ENCODE measurements at places on chromosomes 12 and 14.

GRCh38 chr12:92041742-92042141, 103.9 kb downstream of the BTG1 start:
- no peak for DNase-seq

DNA sequence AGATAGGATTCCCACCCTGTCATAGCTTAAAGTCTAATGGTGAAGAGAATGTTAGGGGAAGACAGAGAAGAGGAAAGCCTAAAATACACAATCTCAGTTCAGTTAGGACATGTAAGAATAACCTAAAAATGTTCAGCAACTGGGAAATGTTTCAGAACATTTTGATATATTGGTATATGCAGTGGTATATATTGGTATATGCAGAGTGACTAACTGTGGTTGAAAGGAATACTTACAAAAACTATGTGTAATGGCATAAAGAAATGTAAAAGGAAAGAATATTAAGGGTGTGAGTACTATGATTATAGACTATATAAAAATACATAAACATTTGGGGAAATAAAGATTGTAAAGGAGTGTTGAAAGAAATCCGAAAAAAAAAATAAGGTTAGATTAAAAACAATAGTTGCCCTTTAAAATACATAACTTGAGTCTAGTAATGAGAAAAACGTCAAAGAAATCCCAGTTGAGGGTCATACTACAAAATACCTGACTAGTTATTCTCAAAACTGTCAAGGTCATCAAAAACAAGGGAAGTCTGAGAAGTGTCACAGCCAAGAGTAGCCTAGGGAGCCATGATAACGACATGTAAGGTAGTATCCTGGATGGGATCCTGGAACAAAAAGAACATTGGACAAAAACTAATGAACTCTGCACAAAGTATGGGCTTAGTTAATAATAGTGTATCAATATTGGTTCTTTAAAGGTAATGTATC, 25.6 kb downstream of the ZDHHC17 start:
- no peak for DNase-seq

DNA sequence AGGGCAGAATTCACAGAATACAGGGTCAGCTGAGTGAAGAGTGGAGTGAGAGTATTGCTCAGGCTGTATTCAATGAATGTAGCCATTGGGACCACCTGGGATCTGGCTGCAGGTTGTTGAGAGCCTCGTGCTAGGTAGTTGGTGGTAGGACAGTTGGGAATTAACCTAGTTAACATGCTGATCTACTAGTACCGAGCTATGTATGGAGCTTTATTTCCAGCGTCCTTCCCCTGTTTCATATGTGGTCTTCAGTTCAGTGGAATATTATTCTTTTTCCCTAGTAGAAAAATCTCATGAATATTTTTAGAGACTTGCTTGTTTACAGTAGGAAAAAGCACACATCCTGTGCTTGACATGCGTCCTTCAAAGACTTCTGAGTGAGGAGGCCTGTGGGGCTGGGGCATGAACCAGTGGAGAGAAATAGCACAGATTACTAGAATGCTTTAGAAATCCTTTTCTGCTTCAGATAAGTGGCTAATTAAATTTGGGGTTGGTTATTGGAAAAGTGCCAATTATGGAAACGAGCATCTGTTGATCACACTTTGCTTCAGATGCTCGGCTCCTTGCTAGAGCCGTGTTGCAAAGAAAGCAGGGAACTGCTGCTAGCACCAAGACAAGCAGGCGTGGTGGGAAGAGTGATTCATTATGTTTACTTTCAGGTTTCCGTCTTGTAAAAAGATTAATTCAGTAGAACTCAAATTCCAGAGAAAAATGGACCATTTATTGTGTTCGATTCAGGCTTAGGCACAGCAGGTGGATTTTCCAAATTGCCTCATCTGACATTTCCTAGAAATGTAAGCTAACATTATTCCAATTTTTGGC, 53.6 kb downstream of the ARF6 start:
- DNase-seq = no peak

- DNase-seq = no peak
Measured at GRCh38 chr12:31583878-31584277, 7.1 kb downstream of the DENND5B start.

- no peak for DNase-seq
Measured at GRCh38 chr14:74299061-74299545, 3.6 kb downstream of the ABCD4 start.

DNA sequence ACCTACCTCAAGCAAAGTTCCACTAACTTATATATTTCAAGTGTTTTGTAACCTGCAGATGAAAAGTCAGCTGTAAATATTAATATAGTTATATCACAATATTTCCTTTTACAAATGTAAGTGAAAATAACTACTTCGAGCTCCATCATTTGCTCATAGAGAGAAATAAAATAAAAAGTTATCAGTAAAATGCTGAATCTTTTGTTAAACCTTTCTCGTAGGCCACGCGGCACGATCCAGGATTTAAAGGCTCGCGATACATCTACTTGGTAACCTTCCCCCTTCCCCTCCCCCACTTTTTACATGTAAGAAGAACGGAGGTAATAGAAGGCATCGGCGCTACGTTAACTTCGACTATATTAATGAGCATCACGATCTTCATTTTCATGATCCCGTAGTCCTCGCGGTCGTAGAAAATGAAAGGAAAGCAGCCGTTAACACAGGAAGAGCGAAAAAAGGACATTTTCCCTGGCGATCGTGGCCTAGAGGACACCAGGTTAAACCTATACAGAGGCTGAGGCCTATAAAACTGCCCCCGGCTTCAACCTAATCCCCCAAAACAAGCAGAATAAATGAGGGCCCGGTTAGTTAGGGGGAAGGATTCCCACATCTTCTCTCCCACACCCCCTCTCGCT, 508 bp downstream of the HNRNPC start:
- DNase-seq = no peak

- DNase-seq = peak; percentile 56
Measured at GRCh38 chr12:121800694-121801594, 2.9 kb upstream of the SETD1B start.

GRCh38 chr12:82554529-82554928, 132.2 kb upstream of the TMTC2 start:
- no peak for DNase-seq

DNA sequence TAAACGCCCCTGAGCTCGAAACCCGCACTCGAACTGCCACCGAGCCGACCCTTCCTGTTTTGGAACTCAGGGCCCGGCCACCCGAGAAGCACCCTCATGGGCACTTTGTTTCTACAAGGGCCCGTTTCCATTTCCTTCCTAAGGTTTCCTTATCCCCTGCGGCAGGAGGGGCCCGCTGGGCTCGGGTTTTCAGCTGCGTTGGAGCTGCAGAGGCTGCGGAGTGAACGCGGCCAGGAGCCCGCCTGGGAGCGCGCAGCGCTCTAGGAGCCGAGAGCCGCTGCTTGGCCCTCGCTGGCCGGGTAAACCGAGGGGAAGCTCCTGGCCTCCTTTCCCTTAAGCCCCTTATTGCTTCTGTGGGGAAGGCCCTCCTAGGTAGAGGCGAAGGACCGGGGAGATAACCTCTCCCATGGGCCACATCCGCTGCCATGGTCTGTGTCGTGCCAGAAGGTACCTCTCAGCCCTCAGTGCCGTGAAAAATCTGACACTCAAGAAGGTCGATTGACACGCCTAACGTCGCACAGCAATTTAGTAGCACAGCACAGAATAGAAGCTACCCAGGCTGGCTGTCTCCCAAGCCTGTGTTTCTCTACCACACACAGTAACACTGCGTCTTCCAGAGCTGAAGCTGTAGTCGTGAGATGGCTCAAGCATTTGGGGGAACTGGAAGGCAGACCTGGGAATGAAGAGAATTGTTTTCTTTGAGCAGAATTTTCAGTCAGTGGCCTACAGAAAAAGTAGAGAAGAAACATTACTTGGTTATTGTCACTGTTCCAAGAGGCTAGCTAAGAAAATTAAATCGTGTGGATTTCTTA, 12.9 kb upstream of the CALM1 start:
- peak; percentile 27 for DNase-seq

- DNase-seq = no peak
Measured at GRCh38 chr12:49026678-49027480, 8.3 kb upstream of the PRKAG1 start.

DNA sequence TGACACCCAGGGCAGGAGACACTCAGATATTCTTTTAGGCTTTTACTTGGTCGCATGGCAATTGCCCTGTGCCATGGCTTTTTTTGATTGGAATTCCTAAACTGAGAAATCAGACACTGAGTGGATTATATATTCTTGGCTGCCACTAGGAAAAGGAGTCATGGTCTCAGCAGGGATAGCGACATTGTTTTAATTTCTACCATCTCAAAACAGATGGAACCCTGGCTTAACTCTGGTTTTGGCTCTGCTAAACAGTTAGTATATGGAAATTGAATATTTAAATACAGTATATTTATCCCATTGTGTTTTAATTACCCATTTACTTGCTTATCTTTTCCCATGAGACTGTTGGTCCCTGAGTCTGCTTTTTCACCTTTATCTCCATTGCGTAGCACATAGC, 84.0 kb downstream of the DACT1 start:
- no peak for DNase-seq

DNA sequence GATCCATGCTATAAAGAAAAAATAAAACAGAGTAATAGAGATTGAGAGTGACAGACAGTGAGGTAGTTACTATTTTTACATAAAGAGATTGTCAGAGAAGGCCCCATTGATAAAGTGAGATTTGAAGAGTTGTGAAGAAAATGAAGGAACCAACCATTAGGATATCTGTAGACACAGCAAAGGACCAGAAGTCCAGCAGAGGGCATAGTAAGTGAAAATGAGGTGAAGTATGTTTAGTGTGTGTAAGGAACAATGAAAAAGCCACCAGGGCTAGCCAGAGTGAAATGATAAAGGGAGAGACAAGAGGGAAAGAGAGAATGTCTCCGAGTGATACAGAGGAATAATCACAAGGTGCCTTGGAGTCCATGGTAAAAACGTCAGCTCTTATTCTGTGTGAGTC, 411.0 kb downstream of the NELL2 start:
- no peak for DNase-seq

DNA sequence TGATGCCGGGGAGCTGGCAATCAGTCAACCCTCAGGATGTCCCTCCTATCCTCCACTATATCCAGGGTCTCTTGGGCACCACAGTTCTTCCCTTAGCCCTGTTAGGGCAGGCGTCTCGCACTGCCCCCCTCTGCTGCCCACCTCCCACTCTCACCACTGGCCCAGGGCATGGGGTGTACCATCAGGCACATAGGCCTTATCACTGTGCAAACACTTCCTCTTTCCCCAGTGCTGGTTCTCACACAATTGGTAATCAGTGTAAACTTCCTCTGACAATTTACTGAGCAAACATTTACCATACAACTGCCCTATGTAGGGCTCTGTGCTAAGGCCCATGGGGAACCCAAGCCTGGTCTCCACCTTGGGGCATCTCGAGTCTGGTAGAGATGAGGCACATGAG, 20.1 kb upstream of the TMED10 start:
- DNase-seq = no peak

GRCh38 chr12:57229046-57229633, 371 bp upstream of the SHMT2 start:
- DNase-seq = no peak
